T-cell (primary cell): ENCODE measurements at places on chromosomes 2 and 18.

DNA sequence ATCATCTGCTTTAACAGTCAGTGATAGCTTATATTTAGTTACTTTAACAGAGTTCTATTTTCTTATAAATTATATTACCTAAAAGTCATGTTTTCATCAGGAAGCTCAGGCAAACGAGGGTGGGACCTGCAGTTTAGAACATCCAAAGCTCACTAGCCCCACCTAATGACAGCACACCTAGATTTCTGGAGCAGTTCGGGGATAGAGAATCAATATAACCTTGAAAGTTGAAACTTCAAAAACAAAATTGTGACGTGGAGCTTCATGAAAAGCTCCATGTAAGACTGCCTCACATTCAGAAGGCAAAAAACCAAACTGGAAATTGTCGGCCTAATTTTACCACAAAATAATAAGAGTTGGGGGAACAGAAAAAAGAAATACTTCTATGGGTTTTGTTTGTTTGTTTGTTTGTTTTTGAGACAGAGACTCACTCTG lies 185.9 kb upstream of the CCDC150 start:
- DNase-seq = peak; percentile 12
- no peaks in the 10 kb centered on the region for H3K4me1 ChIP-seq
- H3K4me3 ChIP-seq = no peak overlapping the region
- no peaks in the 10 kb centered on the region for H3K36me3 ChIP-seq
- no peak overlapping the region for H3K27ac ChIP-seq

DNA sequence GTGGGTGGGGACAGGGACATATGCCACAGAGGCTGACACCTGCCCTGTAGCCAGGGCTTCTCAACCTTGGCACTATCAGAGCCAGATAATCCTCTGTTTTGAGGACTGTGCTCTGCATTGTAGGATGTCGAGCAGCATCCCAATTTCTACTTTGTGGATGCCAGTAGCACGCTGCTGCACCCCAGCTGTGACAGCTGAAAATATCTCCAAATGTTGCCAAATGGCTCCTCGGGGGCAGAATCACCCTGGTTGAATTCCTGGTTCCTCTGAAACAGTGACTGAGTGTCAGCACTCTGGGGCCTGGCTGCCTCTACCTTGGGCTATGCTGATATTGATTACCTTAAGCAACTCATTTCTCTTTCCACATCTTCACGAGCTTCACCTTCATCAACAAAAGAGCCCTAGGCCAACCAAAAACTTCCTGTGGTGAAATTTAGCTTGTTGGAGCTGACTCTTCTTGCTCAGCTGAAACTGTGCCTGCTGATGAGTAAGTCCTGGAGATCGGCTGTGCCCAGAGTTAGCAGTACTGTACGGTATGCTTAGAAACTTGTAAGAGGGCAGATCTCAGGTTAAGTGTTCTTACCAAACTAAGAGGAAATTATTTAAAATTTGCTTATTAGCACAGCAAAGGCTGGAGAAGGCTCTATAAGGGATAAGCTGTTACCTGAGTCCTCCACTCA lies 138.1 kb downstream of the SEPTIN10 start:
- no peak for DNase-seq
- no peaks in the 10 kb centered on the region for H3K4me1 ChIP-seq
- no peaks in the 10 kb centered on the region for H3K36me3 ChIP-seq
- H3K27ac ChIP-seq = no peak overlapping the region
- no peaks in the 10 kb centered on the region for H3K27me3 ChIP-seq

DNA sequence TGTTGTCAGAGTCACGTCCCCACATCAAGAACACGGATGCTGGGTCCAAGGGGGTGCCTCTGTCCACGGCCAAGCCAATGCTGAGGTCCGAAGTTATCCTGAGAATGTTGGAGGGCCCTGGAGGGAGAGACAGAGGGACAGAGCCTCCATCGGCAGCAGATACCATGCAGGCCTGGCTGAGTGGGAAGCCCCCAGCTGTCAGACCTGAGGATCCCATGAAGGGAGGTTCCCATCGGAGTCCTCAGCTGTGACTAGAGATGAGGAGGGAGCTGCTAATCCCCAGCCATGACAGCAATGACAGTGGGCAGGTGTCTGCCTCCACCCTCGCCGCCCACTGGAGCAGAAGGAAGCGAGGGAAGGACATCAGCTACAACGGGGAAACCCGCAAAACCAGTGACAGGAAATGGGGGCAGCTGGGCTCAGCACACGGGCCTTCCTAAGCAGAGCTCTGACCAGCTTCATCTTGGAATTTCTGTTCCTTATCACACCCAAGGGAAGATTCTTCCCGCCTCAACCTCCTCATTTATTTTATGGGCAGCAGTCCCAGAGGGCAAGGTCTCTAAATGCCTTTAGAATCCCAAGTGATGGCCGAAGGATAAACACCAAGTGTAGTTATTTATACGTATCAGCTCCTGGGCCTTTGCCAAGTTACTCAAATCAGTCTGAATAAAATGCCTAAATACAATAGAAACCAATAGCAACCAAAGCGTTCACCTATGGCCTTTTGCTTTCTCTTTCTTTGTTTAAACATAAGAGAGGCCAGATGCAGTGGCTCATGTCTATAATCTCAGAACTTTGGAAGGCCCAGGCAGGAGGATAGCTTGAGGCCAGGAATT lies 32.2 kb downstream of the FAM178B start:
- H3K36me3 ChIP-seq = no peaks in the 10 kb centered on the region
- no peak overlapping the region for H3K4me3 ChIP-seq
- peaks cover 13% of the 10 kb centered on the region for H3K27me3 ChIP-seq
- H3K4me1 ChIP-seq = peaks cover 33% of the 10 kb centered on the region

GRCh38 chr2:88059979-88060906 lies 4.7 kb upstream of the KRCC1 start:
- no peaks in the 10 kb centered on the region for H3K27me3 ChIP-seq
- H3K36me3 ChIP-seq = no peaks in the 10 kb centered on the region
- DNase-seq = peak; percentile 15
- no peak overlapping the region for H3K4me3 ChIP-seq

DNA sequence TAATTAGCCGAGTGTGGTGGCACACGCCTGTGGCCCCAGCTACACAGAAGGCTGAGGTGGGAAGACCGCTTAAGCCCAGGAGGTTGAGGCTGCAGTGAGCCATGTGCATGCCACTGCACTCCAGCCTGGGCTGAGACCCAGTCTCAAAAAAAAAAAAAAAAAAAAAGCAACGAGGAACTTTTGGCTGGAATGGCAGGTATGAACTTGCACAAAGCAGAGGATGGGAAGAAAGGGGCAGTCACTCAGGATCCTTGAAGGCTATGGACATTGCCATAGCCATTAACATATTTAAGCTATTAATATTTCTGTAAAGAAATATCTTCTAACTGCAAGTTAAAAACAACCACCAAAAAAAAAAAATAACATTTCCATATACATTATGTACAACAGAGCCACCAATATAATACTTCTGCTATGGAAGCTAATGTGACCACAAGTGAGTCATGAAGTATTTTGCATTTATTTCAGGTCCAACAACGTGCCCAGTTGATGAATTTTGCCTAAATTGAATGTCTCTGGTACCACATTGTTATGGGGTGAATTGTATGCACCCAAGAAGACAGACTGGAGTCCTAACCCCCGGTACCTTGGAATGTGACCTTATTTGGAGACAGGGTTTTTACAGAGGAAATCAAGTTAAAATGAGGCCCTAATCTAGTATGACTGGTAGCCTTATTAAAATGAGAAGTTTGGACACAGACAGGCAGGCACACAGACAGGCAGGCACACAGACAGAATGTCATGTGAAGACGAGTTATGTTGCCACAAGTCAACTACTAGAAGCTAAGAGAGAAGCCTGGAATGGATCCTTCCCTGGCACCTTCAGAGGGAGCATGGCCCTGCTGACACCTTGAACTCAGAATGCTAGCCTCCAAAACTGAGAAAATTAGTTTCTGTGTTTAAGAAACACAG lies 102.8 kb downstream of the RBMS1 start:
- H3K36me3 ChIP-seq = no peaks in the 10 kb centered on the region
- no peak for DNase-seq
- H3K4me3 ChIP-seq = no peak overlapping the region
- H3K27ac ChIP-seq = no peak overlapping the region
- peaks cover 71% of the 10 kb centered on the region for H3K4me1 ChIP-seq

- peak; percentile 61 for DNase-seq
- H3K4me3 ChIP-seq = no peak overlapping the region
- H3K4me1 ChIP-seq = peaks cover 15% of the 10 kb centered on the region
- no peak overlapping the region for H3K27ac ChIP-seq
- no peaks in the 10 kb centered on the region for H3K27me3 ChIP-seq
Measured at GRCh38 chr2:85390941-85391669, 19.1 kb downstream of the CAPG start.

GRCh38 chr18:65039578-65039977 lies 711.2 kb upstream of the CDH7 start:
- H3K4me3 ChIP-seq = no peak overlapping the region
- H3K4me1 ChIP-seq = no peaks in the 10 kb centered on the region
- H3K36me3 ChIP-seq = no peaks in the 10 kb centered on the region
- no peaks in the 10 kb centered on the region for H3K27me3 ChIP-seq

DNA sequence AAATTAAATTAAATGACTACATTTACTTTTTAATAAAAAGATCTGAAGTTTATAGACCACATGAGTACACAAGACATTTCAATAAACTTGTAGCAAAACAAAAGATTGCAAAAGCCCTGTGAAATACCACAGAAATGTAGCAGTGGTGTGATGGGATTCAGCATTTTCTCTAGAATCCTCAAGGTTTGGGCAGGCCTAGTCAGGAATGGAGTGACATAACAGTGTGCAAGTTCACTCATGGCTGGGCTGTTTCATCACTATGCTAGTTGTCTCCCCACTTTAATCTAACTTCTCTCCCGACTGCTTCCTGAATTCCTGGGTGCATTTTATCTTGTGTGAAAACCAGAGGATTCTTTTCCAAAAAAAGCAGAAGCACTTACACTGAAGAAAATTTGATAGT lies 1089.9 kb upstream of the DDX18 start:
- H3K36me3 ChIP-seq = no peaks in the 10 kb centered on the region
- no peak overlapping the region for H3K27ac ChIP-seq
- DNase-seq = no peak
- H3K4me3 ChIP-seq = no peak overlapping the region
- H3K27me3 ChIP-seq = no peaks in the 10 kb centered on the region
- no peaks in the 10 kb centered on the region for H3K4me1 ChIP-seq

GRCh38 chr2:165985120-165985519 lies 31.5 kb upstream of the TTC21B start:
- DNase-seq = no peak
- no peaks in the 10 kb centered on the region for H3K4me1 ChIP-seq
- no peak overlapping the region for H3K27ac ChIP-seq
- no peak overlapping the region for H3K4me3 ChIP-seq

DNA sequence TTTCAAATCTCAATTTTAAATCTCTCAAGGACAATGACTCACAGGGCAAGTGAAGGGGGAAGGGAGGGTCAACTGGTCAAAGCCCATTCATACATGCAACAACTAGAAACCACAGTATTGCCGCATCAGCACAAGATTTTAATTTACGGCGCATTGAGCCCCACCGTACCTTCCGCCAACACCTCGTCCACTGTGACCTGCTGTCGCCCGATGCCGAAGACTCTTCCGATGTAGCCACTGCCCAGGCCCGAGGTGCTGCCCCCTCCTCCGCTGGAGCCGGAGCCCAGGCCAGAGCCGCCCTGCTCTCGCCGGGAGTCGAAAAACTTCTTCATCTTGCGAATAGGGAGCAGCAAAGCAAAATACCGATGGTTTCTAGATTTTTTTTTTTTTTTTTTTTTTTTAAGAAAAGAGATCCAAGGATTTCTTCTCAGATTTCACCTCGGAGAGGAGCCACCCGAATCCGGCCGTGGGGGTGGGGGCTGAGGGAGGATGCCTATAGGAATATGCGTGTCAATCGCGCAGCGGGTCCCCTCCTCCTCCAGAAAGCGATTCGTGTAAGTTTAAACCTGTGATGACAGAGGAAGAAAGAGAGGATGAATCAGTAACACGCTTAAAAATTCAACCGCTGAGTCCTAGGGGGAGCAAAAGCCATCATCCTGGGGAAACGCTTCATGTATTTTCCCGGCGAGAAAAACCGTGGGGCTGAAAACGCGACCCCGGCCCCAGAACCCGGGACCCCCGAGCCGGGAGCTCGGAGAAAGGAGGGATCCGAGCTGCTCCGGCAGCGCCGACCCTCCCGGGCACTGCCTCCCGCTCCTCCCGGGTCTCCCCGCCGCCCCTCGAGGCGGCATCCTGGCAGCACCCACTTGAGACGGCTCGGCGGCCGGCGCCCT lies 584 bp downstream of the AAK1 start:
- H3K4me1 ChIP-seq = peaks cover 55% of the 10 kb centered on the region
- H3K4me3 ChIP-seq = peak overlapping the region; percentile 77
- peak overlapping the region; percentile 56 for H3K27ac ChIP-seq
- DNase-seq = peak; percentile 45
- no peaks in the 10 kb centered on the region for H3K36me3 ChIP-seq

DNA sequence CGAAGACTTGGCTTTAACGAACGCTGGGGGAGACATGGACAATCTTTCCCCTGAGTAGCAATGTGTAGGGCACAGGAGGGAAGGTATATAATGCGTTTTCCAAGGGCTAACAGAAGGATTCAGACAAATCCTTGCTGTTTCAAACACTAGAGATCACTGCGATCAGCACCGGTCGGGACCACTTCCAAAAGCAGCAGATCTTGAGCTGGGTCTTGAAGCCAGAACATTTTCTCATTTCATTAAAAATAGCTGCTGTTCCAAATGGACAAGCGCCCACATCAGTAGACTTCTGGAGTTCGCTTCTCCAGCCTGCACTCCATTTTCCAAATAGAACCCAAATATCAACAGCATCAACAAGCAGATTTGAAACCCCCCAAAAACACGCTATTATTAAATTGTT lies 65.1 kb upstream of the MAPRE2 start:
- peaks cover 10% of the 10 kb centered on the region for H3K4me1 ChIP-seq
- H3K27me3 ChIP-seq = no peaks in the 10 kb centered on the region
- H3K4me3 ChIP-seq = peak overlapping the region; percentile 88
- H3K36me3 ChIP-seq = no peaks in the 10 kb centered on the region
- no peak for DNase-seq

DNA sequence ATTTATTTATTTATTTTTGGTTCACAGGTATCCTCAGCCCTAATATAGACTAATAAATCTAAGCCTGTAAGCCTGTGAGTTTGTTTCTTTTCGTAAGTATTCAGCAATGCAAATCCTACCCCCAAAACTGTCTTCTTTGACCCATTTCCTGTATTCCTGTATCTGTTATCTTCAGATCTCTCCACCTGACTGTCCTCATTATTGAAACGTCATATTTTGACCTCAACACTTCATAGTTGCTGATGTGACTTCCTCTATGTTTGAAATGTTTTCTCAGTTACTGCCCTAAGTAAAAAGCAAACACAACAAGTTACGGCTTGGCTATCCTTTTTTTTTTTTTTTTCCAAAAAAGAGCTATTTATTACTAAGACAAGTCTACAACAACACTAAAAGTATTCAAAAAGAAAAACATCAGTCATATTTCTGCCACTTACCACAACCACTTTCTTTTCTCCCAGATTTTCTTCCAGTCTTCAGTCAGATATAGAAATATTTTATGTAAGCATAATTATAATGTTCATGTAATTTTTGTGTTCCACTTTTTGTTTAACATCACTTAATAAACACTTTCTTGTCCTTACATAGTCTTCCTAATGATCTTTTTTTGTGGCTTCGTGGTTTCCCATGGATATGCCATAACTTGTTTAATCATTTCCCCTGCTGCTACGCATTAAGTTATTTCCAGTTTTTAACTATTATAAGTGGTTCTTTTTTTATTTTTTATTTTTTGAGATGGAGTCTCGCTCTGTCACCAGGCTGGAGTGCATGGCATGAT lies 45.0 kb upstream of the EML4 start:
- H3K4me3 ChIP-seq = no peak overlapping the region
- peaks cover 59% of the 10 kb centered on the region for H3K4me1 ChIP-seq
- peak overlapping the region; percentile 92 for H3K27ac ChIP-seq
- no peak for DNase-seq
- H3K36me3 ChIP-seq = no peaks in the 10 kb centered on the region

GRCh38 chr18:25283781-25284180 lies 68.2 kb downstream of the ZNF521 start:
- H3K4me3 ChIP-seq = no peak overlapping the region
- no peaks in the 10 kb centered on the region for H3K36me3 ChIP-seq
- H3K4me1 ChIP-seq = no peaks in the 10 kb centered on the region
